ENCODE measurements at places on chromosomes 12 and 14. TPM values are rescaled to one million over a fixed set of nuclear protein-coding genes. Genes with fewer than 3 reads are reported as not detected.

- DNase-seq, result peak; percentile 37
Observed at GRCh38 chr12:18383203-18383602, 121.9 kb downstream of the PIK3C2G start.

- DNase-seq, result no peak
Observed at GRCh38 chr14:103550451-103551337, 11.8 kb downstream of the BAG5 start.

DNA sequence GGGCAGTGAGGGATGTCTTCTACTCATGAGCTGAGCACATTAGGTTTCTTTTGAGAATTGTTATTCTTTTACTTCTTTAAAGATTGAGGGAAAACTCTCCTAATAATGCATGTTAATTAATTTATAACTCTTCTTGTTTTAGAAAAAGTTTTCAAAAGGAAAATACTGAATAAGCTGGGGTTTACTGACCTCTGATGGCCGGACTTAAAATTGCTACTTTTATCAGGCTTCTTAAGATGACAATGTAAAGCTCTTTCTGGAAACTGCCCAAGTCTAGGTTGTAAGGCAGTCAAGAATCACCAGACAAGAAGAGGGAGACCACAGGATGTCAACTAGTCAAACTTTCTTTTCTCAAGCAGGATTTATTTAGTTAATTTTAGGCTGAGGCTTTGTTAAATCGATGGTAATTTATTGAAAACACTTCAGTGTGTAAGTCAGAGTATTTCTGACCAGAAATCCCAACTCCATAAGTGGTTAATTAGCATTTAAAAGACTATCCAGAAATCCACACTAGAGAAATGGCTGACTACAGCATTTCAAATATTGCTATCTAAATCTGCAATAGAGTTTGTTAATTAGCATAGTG lies 82.1 kb downstream of the AVPR1A start:
- peak; percentile 56 for DNase-seq

DNA sequence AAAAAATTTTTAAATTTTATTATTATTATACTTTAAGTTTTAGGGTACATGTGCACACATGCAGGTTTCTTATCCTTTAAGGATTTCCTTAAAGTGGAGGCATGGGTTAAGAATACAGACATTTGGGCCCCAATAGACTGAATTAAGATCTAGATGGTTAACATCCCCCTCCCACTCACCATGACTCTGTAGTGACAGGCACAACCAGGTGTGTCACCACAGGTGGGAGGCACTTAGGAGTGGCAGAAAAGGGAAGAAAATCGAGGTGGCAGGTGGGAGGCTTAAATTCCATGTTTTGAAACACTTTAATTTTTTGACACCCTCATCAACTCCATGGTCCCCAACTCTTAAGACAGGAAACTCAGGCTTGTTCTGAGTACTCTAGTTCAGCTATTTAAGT lies 37.6 kb upstream of the GRIP1 start:
- no peak for DNase-seq

- peak; percentile 56 for DNase-seq
Observed at GRCh38 chr12:17992002-17992656, 97.9 kb downstream of the RERGL start.

DNA sequence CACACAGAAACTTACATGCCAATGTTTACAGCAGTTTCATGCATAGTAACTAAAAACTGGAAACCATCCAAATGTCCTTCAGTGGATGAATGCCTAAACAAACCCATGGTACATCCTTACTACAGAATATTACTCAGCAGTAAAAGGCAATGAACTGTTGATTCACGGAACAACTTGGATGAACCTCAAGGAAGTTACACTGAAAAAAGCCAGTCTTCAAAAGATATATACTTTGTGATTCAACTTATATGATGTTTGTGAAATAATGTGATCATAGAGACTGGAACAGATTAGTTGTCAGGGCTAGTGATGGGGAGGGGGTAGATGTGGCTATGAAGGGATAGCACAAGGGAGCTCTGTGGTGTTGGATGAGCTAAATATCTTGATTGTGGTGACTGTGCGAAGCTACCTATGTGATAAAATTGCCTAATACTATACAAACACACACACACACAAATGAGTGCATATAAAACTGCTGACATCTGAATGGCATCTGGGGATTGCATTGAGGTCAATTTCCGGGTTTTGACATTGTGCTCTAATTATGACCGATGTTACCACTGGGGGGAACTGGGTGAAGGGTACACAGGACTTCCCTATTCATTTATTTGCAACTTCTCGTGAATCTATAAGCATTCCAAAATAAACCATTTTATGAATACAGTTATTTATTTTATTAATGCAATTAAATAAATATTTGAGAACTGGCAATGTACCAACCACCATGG lies 94.3 kb downstream of the RIN3 start:
- no peak for DNase-seq

DNA sequence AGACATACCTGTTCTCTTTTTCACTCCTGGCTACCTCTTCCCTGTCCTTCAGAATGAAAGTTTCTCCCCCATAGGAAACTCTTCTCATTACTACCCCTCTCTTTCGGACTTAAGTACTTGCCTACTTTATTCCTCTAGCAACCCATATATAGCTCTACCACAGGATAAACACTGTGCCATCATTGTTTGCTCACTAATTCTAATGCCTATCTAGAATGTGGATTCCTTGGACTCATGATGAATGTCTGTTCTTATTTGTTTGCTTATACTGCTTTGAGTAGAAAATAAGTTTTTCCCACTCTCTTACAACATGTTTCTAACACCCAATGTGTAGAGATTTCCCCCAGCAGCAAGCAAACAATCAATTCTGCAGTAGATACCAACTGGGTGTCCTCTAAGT lies 1094.9 kb downstream of the SLC6A15 start:
- no peak for DNase-seq

DNA sequence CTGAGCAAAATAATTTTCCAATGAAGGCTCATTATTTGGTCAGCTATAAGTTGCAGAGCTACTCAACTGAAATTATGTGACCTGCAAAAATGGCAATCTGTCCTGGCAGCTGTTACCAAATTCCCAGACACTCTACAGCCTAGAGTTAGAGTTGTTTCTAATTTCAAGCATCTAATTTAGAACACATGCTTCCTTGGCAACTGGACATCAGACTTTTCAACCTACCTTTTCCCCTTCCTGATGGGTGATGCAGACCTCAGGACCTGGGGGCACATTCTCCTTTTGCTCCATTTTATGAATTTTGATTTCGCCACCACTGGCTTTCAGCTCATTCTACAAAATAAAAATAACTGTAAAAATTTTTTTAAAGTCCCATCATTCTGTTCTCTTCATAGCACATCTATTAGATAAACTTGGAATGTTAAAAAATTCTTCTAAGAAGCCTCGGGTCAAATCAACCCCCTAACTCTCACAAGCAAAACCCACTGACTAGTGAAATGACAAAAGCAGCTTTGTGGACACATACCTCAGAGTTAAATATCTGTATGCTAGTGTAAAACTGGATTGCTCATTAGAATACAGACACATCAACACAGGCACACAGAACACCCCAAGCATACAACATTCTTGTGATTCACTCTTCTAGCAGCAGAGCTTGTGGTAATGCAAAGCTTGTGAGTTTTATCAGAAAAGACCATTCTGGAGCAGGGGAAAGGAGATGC lies 33.5 kb upstream of the CERS5 start:
- DNase-seq, result peak; percentile 32

DNA sequence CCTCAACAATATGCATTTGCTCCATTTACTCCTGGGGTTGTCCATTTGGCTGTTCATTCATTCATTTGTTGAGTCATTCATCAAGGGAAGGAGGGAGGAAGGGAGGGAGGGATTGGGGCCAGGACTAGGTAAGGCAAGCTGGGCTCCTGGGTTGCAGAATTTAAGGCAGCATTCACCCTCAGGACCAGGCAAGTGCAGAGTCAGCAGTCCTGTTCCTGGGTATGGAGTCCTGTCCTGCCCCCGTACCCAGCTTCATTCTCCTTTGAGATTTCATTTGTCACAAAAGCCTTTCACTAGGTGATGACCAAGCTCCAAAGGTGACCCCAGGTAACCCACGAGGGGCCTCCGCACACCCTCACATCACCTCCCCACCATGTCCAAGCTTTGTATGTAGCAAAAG lies 178.1 kb downstream of the CHST11 start:
- DNase-seq, result no peak

GRCh38 chr12:12017135-12017581 lies 53.6 kb upstream of the BCL2L14 start:
- DNase-seq, result no peak

GRCh38 chr12:64528616-64529015 lies 76.7 kb downstream of the TBK1 start:
- peak; percentile 68 for DNase-seq

- no peak for DNase-seq
Observed at GRCh38 chr12:67681941-67682620, 33.5 kb downstream of the DYRK2 start.

- no peak for DNase-seq
Observed at GRCh38 chr14:30185832-30186231, 258.2 kb upstream of the PRKD1 start.

Gene TTC6
- not detected for total RNA-seq

Gene KRT73
- not detected for total RNA-seq
